ENCODE measurements at places on chromosomes 3 and 15. TPM values are rescaled to one million over a fixed set of nuclear protein-coding genes. Genes with fewer than 3 reads are reported as not detected.

- peak; percentile 68 for DNase-seq
These were observed 21.6 kb upstream of the PAK6 start for GRCh38 chr15:40217166-40217824.

DNA sequence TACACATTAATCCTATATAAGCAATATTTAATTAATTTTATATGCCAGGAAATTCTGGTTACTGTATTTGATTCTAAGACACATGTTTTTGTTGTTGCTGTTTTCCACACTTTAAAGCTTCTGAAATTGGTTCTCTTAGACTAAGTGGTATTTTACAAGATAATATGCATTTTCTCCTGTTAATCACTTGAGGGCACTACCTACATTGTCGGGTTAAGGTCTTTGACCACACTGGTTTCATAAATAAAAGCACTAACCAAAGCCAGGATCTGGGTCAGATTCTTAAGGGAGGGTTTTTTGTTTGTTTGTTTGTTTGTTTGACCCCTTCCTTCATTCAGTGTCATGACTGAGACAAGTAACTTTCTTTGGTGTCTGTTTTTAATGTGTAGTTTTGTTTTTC, 590.2 kb downstream of the RBMS3 start:
- DNase-seq, result no peak

DNA sequence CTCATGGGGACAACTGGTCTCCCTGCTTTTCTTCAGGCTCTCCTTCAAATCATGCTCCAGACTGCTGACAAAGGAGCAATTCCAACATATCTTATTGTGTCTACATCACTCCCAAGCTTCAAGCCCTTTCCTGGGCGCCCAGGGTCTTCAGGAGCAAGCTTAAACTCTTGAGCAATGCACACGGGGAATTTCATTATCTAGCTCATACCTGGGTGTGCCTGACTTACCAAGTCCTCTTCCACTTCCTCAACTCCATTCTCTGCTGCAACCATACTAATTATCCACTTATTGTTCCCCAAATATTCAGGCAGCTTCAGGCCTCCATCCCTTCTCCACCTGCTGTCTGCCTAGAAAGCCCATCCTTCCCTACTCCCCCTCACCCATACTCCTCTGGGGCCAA, 50.6 kb downstream of the B3GNT5 start:
- DNase-seq, result no peak

DNA sequence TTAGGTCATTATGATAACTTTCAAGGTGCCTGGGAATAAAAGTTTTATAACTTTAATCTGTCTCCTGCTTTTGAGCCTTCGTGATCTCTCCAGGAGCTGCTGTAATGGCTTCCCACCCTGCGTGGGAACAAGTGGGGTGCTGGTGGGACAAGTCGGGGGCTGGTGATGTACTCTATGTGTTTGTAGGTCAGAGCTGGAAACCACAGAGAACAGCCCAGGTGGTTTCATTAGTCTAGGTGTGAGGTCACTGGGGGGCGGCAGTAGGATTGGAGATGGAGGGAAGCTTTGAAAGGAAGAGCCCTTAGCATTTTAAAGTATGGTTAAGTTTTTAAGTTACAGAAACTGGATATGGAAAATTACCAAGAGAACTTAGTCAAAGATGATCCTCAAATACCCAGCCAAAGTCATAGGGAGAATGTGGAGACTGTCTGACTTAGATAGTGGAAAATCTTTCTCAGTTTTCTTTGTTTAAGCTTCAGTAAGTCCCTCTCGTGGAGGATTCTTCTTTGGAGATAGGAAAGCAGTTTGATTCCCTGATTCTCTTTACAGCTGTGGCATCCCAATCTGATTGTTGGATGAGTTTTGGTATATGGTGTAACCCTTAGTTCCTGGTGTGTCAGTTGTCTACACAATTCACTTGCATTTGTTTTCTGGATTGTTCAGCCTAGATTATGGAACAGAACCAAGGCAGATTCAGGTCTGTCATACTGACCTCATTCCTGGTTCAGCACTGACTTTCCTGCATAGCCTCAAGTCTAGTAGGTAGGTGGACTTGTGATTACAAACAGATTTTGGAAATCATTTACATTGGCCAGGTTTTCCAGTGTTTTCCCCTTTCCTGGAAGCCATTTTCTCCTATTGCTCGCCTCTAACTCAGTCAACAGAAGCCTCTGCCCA, 115.6 kb downstream of the FNDC3B start:
- no peak for DNase-seq

DNA sequence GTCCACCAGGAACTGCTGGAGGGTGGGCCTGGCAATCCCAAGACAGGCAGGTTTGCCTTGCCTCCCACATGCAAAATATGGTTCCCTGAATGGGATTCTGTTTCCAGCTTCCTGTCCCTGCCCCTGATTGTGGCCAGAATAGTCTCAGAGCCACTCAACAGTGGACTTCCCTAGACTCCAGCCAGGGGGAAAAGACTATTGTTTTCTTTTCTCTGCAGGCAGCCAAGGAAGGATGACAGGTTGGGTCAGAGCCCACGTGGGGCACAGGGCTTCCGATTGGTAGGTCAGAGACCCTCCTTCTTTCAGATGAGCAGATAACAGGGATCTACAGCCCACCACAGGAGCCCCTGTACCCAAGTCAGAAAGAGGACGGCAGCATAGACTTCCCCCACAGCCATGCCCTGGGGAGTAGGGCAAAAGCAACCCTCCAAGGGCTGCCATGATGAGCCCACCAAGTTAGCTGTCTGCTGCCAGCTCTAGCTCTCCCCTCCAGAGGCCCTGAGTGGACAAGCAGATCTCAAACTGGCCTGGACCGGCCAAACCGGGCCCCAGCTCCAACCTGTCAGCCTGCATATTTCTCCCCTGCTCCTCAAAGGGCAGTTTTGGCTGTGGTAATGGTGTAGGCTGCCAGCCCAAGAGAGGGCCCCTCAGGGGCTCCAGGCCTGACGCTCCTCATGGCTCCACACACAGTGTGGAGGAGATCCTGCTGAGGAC, 6.4 kb downstream of the TLR9 start:
- DNase-seq, result no peak

The TMEM42 gene
- 10.7 TPM for total RNA-seq

The PSTPIP1 gene
- total RNA-seq, result 135 TPM

The TRPC1 gene
- 1.6 TPM for total RNA-seq

The DGKG gene
- total RNA-seq, result 0.04 TPM

The USP50 gene
- total RNA-seq, result not detected

The NPAP1 gene
- not detected for total RNA-seq

The PRSS50 gene
- not detected for total RNA-seq

The XCR1 gene
- total RNA-seq, result not detected

The ZKSCAN7 gene
- 0.56 TPM for total RNA-seq

The TP63 gene
- total RNA-seq, result 0.35 TPM

The PLD1 gene
- total RNA-seq, result 0.94 TPM

The NR1I2 gene
- total RNA-seq, result not detected

The SPINK8 gene
- total RNA-seq, result not detected

Data from activated CD4-positive, alpha-beta T cell treated with anti-CD3 and anti-CD28 coated beads, Interleukin-2, amount 10 ng/mL, durations not matched to agents 7 days and 5 days (primary cell).